Uterus (tissue), 4 donors: ENCODE measurements at places on chromosomes 12 and 14. TPM values are rescaled to one million over a fixed set of nuclear protein-coding genes. Genes with fewer than 3 reads are reported as not detected.

- no peak for DNase-seq
These were observed 141.3 kb downstream of the SMOC1 start for GRCh38 chr14:70020352-70021170.

GRCh38 chr12:79521576-79521975 lies 169.2 kb downstream of the PAWR start:
- DNase-seq: no peak

DNA sequence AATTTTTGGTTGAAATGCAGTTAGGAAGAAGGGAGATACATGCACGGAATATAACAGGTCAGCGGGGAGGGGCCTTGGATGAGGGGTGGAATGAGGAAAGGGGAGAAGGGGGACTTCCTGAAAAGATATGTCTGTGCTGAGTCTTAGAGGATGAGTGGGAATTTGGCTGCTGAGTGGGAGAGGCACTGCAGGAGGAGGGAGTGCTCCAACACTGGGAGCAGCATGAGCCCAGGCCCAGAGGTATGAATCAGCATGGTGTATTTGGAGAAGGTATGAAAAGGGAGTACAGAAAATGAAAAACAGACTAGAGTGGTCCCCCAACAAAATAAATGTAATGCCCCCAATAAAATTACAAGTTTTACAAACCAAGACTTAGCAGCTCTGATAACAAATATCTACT lies 394.4 kb downstream of the IPO8 start:
- no peak for DNase-seq

DNA sequence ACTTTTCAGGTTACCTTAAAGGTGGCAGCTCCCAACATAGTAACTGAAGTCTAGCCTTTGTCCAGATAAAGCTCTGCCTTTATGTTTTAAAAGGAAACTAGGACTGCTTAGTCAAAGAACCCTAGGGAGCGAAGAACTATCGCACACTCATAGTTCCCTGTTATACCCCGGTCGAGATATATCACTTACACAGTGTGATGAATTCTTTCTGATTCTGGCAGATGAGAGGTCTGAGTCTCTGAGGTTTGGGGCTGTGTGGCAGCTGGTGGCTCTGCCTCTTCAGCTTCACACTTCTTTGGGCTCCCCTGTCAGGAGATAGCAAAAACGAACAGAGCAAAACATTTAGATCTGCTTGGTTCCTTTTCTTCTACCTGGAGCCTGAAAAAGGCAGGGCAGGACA lies 17.0 kb downstream of the ACIN1 start:
- no peak for DNase-seq

DNA sequence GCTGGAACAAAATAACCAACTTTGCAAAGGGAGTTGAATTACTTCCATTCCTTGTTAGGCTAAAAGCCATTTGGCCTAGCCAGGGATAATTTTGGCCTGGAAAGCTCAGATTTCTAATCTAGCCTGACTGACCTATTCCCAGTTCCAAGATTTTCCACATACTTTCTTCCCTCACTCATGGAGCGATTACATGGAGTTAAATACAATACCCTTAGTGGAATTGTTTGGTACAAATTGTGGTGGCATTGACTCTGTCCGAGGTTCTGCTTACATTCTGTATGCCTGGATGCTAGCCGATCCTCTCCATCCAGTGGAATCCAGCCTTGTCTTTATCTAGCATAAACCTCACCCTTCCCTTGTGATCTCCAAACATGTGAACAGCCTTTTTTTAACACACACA lies 965.1 kb downstream of the DIO2 start:
- no peak for DNase-seq

- DNase-seq: no peak
These were observed 60.4 kb downstream of the TTC7B start for GRCh38 chr14:90755661-90756304.

Gene FSCB
- total RNA-seq: not detected

Gene A2ML1
- 1.0 TPM for total RNA-seq
